ENCODE measurements at places on chromosomes 2 and 18.
A peak's percentile ranks its signal among the peaks of the same experiment; 100 is the strongest.

DNA sequence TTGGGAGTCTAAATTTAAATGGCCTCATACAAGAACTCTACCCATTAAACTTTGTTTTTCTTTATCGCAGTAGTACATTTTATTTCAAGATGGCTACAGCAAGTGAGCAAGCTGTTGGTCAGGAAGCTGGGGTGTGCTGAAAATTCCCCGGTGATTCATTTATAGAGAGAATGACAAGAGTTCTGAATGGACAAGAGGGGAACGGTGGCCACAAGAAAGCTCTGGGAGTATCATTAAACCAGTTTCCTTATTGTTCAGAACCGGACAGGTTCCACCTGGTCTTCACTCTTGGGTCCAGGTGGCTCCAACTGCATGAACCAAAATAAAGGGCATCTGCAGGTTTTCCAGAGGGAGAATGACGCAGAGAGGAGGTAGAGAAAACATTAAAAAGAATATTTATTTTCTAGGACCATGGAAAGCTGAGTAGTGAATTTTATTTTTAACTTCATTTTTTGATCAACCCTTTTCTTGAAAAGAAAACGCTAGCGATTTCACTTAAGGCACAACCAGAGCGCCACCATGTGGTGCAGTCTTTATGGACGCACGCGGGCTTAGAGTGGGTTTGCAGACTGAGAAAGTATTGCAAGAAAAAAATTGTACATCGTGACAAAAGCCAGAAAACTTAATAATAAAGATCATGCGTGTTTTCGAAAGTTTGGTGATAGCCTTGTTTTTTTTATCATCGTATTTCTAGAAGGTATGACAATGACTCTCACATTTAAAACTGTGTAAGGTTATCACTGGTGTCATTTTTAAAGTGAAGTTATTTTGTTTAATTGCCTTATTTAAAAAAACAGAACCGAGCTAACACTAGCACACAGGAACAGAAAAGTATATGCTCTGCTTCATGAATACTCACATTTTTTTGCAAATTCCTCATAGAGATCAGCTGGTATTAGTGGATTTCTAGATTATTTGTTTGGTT lies 97.9 kb upstream of the NOL4 start:
- DNase-seq = peak; percentile 47

DNA sequence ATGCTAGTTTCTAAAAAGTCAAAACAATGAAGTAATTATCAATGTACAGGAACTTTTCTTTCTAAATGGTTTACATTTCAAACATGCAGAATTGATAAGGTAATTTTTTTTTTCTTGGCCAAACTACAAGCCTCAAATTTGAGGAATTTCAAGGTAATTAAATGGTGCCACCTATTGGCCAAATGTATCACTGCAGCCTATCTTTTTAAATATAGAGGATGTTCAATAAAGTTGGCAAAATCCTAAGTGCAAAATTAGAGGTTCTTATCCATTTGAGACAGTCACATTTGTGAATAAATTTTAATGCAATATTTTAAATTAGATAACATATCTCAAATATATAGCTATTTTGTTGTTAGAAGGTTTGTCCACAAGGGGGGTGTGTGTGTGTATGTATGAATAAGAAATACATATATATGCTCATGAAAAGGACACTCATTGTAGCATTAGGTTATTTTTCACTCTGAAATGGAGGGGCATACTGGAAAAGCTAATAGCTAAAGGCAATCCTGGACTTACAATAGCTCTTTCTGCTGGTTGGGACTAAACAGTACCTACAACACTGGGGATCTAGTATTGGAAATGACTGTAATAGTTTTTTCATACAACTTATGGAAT lies 26.2 kb downstream of the MMADHC start:
- peak; percentile 27 for DNase-seq

- DNase-seq = peak; percentile 56
Observed at GRCh38 chr2:222753251-222753824, 81.9 kb downstream of the MOGAT1 start.

DNA sequence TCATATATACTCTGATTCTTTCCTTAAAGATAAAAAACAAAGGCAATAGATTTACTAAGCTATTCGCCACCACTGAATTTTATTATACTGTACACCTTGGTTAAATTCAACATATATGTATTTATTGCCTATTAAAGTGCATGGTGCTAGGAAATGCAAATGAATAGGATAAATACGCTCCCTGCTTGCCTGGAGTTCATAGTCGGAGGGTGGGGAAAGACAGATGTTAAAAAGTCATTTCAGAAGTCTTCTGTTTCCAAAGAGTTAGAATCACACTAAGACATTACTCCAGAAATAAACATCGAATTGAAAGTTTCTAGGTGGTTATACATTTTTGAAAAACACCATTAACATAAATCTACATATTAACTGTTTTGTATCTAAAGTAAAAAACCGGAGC lies 19.8 kb downstream of the C1D start:
- no peak for DNase-seq

Measured in AG10803 (cell line).